Effector memory CD4-positive, alpha-beta T cell (primary cell): ENCODE measurements at places on chromosomes 7 and 10.

DNA sequence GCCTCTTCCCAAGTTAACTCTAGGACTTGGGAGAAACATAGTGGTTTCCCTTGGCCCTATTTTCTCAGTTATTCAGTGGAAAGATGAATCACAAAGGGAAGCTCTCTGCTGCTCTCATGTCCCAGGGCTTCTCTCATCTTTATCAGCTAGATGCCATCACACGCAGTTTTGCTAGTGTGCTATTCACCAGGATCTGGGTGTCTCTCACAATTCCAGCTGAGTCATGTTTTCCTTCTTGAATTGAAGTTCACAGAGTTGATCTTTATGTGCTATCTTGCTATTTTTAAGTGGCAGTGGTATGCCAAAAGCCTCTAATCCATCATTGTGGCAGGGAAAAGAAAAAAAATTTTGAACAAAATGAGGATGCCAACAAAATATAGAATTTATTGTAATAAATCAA lies 101.3 kb downstream of the TWIST1 start:
- no peak for DNase-seq

- DNase-seq = no peak
These were observed 121.8 kb downstream of the KMT2C start for GRCh38 chr7:152313831-152314604.

DNA sequence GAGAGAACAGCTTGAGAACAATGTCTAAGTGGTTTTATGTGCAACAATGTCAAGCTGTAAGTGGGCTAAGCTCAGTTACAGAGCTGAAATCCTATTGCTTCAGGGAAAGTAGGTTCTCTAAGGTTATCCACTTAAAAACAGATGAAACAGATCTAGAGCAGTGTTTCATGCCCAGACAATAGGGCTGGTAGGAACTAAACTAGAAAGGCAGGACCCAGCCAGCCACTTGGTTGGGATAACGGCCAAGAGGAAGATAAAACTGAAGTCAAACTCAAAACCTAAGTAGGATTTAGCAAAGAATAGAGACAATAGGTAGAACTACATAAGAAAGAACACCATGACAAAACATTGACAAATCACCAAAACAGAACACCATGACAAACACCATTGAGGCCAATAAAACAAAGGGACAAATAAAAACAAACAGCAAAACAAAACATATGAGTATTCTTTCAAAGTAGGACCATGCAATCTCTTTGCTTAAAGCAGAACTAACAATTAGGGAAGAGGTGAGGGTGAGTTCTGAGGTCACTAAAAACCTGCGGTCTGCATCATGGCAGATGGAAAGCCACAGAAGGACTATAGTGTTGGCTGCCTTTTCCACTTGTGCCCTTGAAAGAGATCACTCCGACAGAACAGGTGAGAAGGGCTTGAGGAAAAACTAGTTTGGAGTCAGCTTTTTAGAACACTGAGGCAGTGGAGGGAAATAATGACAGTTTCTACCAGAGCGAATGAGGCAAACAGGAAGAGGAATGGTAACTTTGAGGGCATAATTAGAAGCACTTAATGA lies 81.0 kb downstream of the HGF start:
- no peak for DNase-seq

DNA sequence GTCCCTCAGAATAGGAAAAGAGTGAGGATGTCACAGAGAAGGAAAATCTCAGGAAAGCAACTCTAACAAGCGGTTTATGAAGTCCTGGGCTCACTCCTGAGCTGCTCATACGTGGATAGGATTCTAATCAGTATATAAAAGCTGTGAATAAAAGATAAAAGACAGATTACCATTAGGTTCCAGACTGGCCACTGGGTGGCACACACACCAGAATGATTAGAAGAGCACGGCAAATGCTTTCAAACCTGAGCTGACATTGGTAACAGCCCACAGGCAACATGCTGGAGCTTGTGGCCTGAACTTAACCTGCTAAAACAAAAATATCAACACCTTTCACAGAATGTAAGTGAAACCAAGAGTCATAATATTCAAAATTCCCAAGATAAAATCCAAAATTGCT lies 370.8 kb downstream of the GRID1 start:
- DNase-seq = no peak

DNA sequence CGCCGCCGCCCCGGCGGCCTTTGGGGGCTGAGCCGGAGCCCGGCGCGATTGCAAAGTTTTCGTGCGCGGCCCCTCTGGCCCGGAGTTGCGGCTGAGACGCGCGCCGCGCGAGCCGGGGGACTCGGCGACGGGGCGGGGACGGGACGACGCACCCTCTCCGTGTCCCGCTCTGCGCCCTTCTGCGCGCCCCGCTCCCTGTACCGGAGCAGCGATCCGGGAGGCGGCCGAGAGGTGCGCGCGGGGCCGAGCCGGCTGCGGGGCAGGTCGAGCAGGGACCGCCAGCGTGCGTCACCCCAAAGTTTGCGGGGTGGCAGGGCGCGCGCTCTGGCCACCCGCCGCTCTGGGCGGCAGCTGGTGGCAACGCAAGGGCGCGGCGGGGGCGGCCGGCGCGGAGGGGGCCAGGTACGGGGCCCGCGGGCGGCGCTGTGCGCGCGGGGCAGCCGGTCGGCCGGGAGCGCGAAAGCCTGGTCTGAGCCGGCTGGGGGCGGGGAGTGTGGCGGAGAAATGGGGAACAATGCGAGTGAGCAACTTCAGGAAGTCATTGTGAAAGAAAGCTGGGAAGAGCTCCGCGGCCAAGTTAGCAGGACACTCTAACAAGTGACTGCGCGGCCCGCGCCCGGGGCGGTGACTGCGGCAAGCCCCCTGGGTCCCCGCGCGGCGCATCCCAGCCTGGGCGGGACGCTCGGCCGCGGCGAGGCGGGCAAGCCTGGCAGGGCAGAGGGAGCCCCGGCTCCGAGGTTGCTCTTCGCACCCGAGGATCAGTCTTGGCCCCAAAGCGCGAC lies at the start of gene IKZF1:
Gene IKZF1 (plus strand): TSS at position 588 of the 782 bp plus-strand sequence. CDS start 14,346 bp downstream, outside the sequence.
- DNase-seq = peak; percentile 37

- no peak for DNase-seq
These were observed 147.9 kb downstream of the CPEB3 start for GRCh38 chr10:92142949-92143348.

- DNase-seq = no peak
These were observed 24.5 kb upstream of the GOLGA7B start for GRCh38 chr10:97825020-97825760.

DNA sequence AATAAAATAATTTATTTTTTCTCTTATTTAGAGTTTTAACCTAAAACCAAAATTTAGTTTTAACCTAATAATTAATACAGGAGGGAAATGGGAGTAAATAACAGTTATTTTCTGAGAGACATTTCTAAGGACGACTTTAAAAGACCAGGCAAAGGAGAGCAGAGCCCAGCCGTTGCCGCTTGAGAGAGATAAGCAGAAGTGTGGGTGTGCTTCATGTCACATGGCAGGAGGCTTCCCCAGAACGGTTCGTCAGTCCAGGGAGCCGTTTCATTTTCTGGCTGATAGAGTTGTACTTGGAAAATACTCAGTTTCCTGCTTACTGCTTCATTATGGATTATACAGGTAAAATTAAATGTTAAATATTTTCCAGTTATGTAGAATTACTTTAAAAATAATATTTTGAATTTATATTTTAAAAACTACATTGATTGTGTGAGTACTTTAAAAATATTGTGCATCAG lies 61.4 kb downstream of the ST7 start:
- DNase-seq = no peak

DNA sequence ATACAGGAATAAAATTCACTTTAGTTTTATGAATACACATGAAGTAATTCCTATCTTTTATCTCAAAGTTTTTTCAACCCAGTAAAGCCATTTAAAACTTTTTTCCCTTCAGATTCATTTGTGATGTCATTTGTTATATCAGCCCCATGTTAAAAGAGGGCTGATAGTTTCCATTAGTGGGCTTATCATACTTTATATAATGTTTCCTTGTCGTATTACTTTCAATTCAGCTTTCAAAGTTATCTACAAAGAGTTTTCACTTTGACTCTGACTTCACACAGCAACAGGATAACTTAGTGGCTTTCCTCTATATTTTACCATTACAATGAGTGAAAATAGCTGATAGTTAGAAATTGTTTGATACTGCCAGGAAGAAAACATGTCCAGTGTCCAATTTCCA lies 484.8 kb downstream of the SUGCT start:
- no peak for DNase-seq

DNA sequence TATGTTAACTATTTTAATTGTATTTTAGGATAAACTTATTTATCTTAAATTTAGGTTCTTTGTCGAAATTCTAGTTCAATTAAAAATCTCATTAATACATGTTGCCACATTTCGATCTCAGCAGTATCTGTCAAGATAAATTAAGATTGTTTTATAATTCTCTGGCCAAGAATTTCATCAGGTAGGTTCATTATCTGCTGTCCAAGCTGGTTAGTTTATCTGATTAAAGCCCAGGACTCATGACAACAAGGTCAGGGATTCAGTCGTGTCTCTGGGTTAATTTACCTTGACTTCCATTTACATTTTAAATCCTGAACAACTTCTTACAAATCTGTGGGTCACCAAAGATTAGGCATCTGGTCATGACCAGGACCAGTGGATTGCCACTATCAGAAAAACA lies 7.6 kb downstream of the STEAP4 start:
- DNase-seq = no peak

DNA sequence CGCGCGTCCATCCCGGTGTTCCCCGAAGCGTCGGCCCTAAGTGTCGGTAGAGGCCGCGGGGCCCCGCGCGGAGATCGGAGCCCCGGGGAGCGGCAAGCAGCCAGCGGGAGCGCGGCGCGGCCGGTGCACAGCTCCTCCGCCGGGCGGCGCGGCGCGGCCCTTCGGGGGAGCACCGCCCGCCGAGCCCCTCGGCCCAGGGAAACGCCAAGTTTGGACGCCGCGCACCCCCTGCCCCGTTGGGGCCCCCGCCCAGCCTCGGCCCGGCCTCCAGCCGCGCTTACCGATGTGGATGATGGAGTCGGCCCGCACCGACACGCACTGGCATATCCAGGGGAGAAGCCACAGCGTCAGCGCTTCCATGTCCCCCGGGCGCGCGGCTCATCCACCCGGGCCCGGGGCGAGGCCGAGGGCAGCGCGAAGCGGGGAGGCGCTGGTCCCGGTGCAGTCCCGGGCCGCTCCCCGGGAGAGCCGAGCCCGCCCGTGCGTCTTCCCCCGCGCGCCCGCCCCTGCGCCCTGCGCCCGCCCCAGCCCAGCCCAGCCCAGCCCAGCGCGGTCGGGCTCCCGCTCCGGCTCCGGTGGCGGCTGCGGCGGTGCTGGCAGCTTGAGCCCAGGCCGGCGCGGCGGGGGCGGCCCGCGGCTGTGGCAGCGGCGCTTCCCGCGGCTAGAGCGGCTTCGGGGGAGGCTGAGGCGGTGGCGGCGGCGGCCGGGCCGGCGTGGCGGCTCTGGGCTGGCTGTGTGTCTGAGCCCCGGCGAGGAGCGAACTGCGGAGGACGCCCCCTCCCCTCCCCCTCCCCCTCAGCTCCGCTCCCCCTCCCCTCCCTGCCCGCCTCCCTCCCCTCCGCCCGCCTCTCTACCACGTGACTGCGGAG lies at the start of gene GRID1:
Gene GRID1 (minus strand): TSS at position 763 of the 869 bp plus-strand sequence.
- no peak for DNase-seq

- no peak for DNase-seq
These were observed 266.4 kb downstream of the ADK start for GRCh38 chr10:74417397-74417796.

DNA sequence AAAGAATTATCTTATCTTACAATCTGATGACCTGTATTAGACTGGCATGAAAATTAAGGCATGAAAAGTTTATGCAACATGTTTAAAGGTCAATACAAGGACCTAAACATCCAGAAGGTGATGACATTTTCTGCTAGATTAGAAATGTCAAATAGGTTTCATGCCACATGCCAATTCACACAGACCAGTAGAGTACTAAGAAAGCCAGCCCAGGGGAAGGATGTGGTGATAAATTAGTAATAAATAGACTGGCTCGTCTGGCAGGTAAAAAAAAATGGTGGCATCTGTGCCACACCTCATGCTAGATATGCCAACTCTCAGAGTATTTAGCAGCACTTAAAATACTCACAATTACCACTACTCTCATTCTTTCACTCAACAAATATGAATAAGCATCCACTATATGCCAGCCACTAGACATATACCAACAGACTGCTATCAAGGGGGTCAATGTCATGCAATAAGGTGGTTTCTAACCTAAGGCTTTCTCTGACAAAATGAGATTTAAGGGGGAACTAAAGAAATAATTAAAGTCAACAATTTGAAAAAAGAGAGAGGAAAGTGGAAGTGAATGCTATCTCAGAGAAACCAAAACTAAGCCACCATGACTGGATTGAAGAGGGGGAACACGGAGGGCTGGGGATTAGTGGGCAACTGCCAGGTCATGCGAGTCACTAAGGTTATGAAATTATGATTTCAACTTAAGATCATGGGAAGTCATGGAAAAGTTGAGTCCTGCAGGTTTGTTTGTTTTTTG lies 83.5 kb downstream of the SGMS1 start:
- no peak for DNase-seq

GRCh38 chr10:69239136-69239535 lies 19.0 kb downstream of the HKDC1 start:
- DNase-seq = no peak

DNA sequence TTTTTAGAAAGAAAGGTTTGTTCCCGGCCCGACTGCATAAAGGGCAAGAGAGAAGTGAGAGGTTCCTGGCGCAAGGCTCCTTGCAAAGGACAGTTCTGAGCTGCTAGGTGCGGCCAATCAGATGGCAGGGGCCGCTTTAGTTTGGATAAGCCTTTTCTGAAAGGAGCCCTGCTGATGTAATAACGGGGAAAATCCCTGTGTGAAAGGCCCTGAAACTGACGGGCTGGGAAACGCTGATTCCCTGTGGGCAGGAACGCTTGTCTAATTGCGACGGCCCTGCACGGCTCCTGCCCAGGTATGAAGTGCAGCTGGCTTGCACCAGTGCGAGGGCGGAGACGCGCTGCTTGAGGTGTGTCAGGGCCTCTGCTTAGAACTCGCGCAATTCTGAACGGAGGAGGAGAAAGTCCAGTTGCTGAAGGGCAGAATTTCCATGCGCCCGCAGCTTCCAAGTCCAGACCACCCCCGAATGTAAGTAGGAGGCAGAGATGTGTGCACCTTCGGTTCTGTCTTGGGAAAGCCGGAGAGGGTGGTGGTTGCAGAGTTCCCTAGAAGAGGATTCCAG lies 30.5 kb downstream of the TACC2 start:
- DNase-seq = no peak
